ENCODE measurements at places on chromosomes 11 and 22.
A peak's percentile ranks its signal among the peaks of the same experiment; 100 is the strongest.

GRCh38 chr11:75272391-75272790, 31.8 kb downstream of the TPBGL start:
- no peak for DNase-seq

- DNase-seq: no peak
Measured at GRCh38 chr11:59857439-59858434, 8.6 kb downstream of the TCN1 start.

DNA sequence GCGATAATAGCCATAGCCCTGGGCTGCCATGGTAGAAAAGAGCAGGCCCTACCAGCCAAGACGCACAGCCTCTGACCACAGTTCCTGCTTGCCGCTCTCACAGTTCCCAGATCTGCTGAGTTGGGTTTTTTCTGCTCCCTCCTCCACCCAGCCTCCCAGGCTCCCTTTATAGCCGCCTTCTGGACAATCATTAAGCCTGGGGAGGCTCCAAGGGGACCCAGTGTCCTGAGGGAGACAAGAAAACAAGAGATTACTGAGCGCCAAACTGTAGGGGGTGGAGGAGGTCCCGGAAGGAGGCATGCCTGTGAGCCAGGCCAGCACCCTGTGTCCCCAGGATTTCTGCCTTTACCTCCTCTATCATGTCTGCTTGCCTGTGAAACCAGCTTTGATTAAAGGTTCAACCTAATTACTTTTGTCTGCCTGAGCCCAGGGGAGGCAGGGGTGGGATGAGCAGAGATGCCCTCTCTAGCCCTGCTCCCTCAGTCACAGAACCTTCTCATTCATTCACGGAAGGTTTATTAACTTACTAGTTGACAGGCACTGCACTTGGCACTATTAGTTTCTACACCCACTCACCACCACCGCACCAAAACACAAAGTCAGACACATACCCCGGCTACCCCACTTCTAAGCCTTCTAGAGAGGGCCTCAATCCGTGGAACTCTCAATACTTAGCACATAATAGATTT, 1.2 kb downstream of the SLC37A4 start:
- DNase-seq: no peak

DNA sequence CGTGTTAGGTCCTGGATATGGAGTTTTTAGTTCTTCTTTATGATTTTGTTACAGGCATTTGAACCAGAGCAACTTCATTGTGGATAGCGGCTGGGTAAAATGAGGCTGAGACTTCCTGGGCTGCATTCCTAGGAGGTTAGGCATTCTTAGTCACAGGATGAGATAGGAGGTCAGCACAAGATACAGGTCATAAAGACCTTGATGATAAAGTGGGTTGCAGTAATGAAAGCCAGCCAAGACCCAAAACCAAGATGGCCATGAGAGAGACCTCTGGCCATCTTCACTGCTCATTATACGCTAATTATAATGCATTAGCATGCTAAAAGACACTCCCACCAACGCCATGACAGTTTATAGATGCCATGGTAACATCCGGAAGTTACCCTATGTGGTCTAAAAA, 23.4 kb upstream of the CLMP start:
- DNase-seq: no peak

DNA sequence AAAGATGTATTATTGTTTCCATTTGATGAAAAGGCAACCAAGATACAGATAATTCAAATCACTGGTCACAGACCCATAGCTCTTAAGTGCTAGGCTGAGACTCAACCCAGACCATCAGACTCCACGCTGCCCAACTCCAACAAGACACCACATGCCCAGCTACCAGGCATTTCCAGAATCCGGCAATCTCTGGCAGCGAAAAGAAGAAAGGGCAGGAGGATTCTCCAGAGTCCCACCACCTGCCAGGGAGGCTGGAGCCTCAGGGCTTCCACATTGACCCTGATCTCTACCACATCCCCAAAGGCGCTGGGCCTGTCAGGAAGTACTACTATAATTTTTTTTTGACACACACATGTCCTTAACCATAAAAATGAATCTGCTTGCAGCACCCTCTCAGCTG, 61.4 kb upstream of the ARFGAP3 start:
- DNase-seq: no peak

DNA sequence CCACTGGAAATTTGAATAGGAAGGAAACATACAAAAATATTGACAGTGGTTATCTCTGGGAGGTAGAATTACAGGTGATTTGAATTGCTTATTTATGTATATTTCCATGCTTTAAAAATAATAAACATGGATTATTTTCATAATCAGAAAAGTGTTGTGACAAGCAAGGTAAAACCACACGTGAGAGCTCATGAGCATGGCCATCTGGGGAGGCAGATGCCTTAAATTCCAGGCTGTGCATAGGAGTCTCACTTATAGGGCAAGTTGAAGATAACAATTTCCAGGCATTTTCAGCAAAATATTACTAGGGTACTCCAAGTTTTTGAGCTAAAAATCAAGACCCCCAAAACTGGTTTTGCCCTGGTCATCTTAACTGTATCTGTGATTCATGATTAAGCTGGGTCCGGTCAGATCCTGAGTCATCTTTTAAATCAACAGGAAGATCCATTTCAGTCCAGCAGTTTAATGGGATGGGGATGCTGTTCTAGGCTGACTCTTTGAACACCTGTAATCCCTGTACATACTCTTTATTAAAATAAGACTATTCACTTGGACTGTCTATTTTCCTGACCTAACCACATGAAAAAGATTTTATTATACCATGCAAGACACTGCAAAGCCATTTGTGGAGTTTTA, 115.8 kb upstream of the NARS2 start:
- DNase-seq: no peak

- no peak for DNase-seq
Measured at GRCh38 chr22:19238900-19239299, 52.6 kb downstream of the CLTCL1 start.

DNA sequence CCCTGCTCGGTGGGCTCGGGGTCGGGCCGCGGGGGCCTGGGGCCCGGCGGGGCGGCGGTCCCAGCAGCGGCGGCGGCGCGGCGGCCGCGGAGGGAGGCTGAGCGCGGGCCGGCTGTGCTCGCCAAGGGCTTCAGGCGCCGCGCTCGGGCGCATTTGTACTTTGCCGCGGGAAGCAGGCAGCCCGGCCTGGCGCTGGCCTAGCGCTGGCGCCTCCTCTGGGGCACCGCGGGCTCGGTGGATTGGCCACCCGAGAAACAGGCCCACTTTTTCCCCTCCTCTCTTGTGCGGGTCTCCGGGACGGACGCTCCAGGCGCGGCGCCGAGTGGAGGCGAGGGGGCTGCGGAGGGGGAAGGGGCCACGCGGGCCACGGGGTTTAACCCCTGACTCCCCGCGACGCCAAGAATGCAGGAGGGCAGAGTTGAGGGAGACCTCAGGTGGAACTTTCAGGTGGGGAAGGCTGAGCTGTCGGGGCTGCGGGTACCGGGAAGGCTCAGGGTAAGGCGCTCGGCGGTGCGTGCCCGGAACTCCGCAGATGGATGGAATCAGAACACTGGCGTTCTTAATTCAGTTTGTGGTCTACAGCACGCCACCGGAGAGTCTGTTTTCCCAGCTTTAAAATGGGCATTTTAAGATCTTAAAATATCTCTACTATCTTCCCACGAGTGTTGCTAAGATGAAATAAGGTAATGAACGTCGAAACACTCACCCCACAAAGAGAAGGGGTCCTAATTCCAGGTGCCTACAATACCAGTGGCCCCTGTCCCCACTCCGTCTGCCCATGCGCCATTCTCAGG, at the start of gene CHRDL2:
CHRDL2 (minus strand) TSS at position 126 of the 794 bp plus-strand sequence. CDS start 538 bp downstream, outside the sequence.
- DNase-seq: no peak

- DNase-seq: no peak
Measured at GRCh38 chr22:36375071-36375980, 12.4 kb downstream of the MYH9 start.

- DNase-seq: no peak
Measured at GRCh38 chr11:93532281-93532789, 10.9 kb downstream of the SMCO4 start.

DNA sequence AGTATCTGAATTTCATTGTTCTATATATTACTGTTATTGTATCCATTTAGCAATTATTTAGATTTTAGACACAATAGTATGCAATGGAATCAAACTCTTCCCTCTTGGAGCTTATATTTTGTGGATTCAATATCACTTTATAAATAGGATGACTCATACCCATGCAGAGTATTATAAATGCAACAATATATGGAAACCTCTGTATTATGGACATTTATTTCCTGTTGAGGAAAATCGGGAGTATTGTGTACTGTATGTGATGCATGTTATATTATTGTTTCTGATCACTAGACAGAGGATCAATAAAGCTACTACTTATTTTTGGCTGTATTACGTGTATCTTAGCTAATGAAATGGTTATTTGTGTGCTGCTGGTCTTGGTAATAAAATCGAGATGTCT, 770 bp downstream of the METTL15 start:
- DNase-seq: no peak

GRCh38 chr11:27820249-27820648, 120.0 kb upstream of the BDNF start:
- no peak for DNase-seq

GRCh38 chr22:37932821-37933578, 20.4 kb downstream of the C22orf23 start:
- DNase-seq: no peak

GRCh38 chr11:32353884-32354283, 81.5 kb downstream of the WT1 start:
- DNase-seq: no peak

DNA sequence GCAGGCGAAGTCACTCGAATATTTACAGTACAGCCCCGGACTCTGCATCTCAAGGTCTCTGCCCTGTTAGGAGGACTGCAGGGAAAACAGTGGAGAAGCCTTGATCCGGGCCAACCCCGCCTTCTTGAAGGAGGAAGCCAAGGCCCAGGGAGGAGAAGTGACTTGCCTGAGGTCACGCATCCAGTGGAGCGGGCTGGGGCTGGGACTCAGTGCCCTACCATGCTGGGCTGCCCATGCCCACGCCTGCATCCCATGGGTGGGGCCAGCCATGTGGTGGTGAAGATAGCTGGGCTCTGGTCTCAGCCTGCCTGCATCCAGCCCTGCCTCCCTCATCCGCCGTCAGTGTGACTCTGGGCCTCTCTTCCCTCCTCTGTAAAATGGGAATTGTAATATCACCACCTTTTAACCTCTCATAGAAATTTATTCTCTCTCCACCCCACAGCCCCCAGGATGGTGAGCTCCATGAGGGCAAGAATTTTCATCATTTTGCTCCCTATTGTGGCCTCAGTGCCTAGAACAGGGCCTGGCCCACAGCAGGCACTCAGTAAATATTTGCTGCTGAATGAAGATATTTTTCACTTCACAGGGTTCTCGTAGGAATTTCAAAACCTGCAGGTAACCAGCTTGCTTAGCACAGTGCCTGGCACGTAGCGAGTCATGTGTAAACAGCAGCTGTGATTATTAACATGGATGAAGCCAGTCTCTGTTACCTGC, 57.3 kb downstream of the OTOG start:
- no peak for DNase-seq

GRCh38 chr11:60786811-60787567, 1.9 kb downstream of the MS4A10 start:
- peak; percentile 6 for DNase-seq

- DNase-seq: no peak
Measured at GRCh38 chr11:1118755-1119603, 38.8 kb upstream of the MUC5AC start.
